ENCODE measurements at places on chromosomes 1 and 21.

GRCh38 chr1:20931930-20932436 is 144.9 kb upstream of the HP1BP3 start:
- no peak for DNase-seq

GRCh38 chr1:32791881-32792280 is 25.3 kb downstream of the YARS1 start:
- DNase-seq, result no peak

DNA sequence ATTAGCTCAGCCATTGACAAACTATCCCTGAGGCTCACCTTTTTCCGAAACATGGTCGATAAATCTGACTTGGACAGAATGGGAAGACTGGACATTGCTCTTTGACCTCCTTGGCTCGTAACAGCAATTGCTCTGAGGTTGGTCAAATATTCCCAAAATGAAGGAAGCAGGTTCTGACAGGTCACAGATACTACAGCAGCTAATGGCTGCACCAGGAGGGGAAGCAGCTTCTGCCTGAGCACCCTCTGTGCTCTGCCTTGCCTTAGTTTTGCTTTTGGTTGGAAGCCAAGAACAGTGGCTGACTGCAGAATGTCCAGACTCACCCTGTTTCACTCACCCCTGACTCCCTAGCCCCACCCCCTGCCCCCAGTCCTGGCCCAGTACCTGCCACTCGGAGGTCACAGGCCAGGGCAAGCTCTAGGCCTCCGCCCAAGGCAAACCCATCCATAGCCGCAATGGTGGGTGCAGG is 15.4 kb downstream of the ECHDC2 start:
- DNase-seq, result no peak

DNA sequence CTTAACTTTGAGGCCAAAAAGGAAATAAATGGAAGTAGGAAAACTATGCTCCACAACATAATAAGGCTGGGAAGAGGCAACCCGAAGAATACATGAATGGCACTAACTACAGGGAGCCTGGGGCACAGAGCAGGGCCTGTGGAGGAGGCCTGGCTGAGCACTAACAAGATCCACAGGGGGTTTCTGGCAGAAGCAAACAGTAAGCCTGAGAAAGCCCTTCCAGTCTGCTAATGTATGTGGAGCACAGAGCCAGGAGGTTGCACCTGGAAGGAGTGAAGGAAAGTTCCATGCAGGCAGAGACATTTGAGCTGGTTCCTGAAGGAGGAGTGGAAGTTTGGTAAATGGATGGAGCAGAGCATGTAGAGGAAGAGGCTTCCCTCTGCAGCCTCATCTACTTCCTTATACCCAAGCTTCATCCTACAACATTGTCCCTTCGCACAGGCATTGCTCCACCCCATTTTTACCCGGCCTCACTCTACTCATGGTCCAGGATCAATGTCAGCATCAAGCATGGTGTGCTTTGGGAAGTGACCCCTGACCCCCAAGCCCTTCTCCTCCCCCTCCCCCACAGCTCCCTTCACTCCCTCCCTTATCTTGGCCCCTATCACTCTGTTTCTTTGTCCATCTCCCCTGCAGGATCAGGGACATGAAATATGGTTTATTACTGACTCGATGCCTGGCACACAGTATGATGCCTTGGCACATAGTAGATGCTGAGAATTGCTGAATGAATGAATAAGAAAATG is 23.3 kb downstream of the SHISA4 start:
- DNase-seq, result no peak

- no peak for DNase-seq
These were observed 84.3 kb downstream of the CTH start for GRCh38 chr1:70495370-70495769.

- no peak for DNase-seq
These were observed 203.5 kb downstream of the CAMTA1 start for GRCh38 chr1:6988796-6989195.

GRCh38 chr1:217272385-217272784 is 358.5 kb downstream of the GPATCH2 start:
- DNase-seq, result no peak

- no peak for DNase-seq
These were observed 163.5 kb downstream of the TOMM20 start for GRCh38 chr1:234965111-234965510.

DNA sequence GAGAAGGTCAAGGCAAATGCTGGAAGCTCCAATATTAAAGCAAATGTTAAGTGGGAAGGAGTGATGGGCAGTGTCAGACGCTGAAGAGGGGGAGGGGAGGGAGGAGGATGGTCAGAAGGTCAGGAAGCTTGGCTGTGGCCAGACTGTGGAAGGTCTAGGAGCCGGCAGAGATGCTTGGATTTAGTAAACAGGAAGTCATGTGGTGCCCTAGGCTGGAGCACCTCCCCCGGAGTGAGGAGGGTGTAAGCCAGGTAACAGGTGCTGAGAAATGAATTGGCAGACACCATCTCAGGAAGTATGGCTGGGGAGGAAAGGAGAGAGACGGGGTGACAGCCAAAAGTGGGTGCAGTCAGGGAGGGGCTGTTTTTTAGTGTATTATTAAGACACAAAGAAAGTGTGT is 17.7 kb downstream of the CSMD2 start:
- DNase-seq, result no peak

- DNase-seq, result no peak
These were observed 44.9 kb downstream of the ACTA1 start for GRCh38 chr1:229388897-229389580.

- no peak for DNase-seq
These were observed 33.3 kb upstream of the DUSP10 start for GRCh38 chr1:221775206-221775605.

- no peak for DNase-seq
These were observed 44.5 kb downstream of the KIRREL1 start for GRCh38 chr1:158037866-158038359.

GRCh38 chr1:53992085-53992874 is 25.7 kb downstream of the LDLRAD1 start:
- no peak for DNase-seq
